ENCODE measurements at places on chromosomes 3 and 15.

DNA sequence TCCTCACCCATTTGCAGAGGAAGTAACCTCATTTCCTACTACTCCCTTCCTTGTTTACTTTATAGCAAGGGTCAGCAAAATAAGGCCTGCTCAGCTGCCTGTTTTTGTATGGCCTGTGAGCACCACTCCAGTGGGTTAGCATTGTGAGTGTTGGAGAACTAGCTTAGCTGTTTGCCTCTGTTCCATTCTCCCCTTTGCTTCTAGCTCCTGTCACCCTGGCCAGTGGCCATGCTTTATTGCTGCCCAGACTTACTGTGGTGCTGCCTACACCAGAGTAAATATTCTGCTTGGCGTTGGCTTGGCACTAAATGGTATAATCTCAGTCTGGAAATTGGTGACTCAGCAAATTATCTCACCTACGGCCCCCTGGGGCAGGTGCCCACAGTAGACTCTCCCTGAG is 8.8 kb downstream of the PDCD6IP start:
- no peak for DNase-seq

GRCh38 chr15:100683434-100683833 is 81.0 kb downstream of the ASB7 start:
- no peak for DNase-seq

GRCh38 chr15:90214553-90215196 is 13.5 kb downstream of the SEMA4B start:
- DNase-seq = no peak

- no peak for DNase-seq
Measured at GRCh38 chr3:117632191-117632590, 922.6 kb downstream of the TUSC7 start.

DNA sequence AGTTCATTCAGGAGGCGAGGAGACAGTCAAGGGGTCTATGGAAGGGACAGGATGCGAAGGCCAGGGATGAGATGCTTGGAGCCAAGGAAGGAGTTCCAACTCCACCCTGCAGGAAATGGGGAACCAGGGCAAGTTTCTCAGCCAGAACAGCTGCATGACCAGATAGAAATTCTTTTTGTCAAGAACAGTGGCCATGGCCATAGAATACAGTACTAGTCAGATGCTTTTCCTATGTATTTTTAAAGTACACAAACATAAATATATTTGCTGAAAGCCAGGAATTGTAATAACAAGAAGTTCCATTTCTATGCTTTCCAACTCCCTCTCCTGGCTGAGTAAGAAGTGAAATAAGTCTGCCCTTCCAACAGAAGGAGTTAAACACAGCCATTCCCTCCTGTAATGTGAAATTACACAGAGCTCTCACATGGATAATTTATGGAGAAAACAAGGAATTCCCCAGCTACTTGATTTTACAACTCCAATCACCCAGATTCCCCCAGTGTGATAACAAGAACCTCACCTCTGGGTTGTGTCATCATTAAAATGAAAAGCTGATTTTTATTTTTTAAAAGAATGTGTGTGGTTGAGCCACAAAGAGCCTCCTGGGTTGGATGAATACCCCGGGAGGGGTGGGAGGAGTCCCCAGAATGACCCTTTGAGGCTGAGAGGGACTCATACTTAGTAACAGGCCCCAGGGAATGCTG is 124.6 kb upstream of the ARHGEF3 start:
- DNase-seq = no peak

DNA sequence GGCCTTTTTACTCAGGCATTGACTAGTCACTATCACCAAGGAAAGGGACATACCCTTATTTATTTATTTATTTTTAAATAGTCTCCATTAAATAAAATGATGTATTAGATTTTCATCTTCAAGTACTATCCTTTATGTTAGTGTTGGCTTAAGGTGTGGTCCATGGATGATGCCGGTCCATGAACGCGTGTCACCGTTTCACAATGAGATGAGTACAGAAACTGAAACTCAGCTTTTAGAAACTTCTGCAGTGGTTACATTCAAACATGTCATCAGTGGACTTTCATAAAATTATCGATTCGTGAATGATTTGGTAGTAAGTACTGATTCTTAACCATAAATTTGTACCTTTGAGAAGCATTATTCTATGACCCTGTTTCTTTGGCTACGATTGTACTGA is 166.6 kb downstream of the SATB1 start:
- DNase-seq = no peak

DNA sequence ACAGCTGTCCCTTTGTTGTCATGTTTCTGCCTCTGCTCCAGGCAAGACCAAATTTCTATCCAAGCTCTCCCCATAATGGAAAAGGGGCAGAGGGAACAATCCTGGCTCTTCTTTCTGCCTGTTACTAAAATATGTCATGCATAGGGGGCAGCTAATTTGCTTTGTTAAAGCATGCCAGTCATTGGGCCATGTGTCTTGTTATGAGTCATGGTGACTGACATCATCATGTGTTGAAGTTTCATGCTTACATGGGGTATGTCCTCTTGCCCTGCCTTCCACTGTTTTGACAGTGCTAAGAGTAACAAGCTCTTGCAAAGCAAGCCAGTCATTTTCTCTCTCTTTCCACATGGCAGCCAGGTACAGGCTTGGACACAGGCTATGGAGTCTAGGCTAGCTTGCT is 268.9 kb downstream of the GABRB3 start:
- no peak for DNase-seq
